Kidney glomerular epithelial cell (primary cell): ENCODE measurements at places on chromosomes 12 and 14.

DNA sequence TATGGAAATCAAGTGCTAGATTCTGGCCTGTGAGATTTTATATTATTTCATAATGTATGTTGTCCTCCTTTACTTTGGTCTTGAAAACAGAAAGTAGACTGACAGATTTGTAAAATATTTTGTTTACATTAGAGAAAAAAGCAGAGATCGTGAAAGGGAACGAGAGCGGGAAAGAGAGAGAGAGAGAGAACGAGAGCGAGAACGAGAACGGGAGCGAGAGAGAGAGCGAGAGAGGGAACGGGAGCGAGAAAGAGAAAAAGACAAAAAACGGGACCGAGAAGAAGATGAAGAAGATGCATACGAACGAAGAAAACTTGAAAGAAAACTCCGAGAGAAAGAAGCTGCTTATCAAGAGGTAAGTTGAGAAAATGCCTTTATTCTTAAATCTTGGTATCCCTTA, 30.6 kb upstream of the PSEN1 start:
- no peak for DNase-seq

DNA sequence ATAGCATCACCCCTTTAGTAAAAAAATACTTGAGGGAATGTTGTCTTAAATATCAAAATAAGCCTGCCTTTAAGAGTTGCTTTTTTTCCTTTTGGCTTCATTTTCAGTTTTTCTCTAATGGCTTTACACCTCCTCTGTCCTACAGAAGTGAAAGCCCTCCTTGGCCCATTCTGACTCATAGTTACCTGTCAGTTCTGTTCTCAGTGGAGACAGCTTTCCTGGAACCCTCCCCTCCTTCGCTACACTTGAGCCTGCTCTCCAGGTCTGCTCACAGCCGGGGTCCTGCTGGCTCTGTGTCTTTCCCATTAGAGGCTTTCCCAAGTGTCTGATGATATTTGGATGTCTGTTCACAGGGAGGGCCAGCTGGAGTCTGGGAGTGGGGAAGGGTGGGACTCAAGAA, 84.0 kb downstream of the PELI2 start:
- no peak for DNase-seq

GRCh38 chr14:28321475-28322244, 444.9 kb upstream of the FOXG1 start:
- DNase-seq = peak; percentile 33

DNA sequence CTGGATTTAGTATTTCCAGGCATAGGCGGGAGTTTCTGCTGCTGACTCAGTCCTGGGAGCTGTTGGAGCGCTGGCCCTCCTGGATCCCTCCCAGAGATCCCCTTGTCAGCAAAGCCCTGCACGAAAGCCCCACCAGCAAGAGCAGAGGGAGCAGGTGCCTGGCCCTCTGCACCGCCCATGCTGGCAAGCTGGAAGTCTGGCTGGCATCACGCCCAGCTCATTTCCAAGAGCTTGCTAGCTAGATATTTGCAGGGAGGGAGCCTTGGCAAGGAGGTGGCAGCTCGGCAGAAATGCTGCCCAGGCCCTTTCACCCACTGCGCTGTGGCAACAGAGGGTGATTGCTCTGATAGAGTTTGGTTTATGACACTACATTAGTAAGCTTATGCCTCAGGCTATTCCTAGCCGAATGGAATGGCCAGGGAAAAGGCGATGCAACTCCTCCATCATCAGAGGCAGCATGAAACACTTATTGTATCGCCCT, 193.9 kb downstream of the EMP1 start:
- peak; percentile 18 for DNase-seq

DNA sequence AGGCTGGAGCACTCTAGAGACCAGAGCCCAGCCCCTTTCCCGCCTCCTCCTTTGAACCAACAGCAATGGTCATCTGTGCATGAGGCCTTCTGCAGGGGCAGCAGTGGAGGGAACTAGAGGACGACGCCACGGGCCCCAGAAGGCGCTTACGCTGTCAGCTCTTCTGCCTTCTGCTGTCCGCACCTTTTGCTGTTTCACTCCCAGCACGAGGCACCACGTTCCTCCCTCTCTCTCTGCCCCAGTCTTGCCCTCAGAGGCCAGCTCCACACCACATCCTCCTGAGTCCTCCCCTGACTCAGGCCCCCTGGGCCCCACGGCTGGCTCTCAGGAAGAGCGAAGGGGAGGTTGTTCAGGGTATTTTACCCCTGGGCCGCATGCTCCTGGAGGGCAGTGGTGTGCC, 15.5 kb downstream of the MMAB start:
- DNase-seq = no peak

DNA sequence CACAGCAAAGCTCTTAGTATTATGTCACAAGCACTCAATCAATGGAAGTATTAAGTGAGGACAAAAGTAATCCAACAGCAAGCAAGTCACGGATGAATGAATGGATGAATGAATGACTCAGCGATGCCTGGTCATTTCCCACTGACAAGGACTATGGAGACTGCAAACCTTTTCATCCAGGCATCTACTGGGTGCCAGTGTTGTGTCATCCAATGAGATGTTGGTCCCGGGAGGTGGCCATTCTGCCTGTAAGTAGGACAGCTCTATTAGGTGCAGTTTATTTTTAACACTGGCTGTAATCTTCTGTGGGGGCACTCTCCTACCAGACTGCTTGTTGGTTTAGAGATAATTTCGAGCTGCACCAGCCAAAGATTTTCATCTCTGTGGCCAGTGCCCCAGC, 39.4 kb downstream of the STAB2 start:
- peak; percentile 47 for DNase-seq

- no peak for DNase-seq
These were observed 22.3 kb downstream of the GALNT8 start for GRCh38 chr12:4742416-4742970.
